ENCODE measurements at places on chromosomes 7 and 10. TPM values are rescaled to one million over a fixed set of nuclear protein-coding genes. Genes with fewer than 3 reads are reported as not detected.

The TLL2 gene
- total RNA-seq, result under 0.01 TPM

DNA sequence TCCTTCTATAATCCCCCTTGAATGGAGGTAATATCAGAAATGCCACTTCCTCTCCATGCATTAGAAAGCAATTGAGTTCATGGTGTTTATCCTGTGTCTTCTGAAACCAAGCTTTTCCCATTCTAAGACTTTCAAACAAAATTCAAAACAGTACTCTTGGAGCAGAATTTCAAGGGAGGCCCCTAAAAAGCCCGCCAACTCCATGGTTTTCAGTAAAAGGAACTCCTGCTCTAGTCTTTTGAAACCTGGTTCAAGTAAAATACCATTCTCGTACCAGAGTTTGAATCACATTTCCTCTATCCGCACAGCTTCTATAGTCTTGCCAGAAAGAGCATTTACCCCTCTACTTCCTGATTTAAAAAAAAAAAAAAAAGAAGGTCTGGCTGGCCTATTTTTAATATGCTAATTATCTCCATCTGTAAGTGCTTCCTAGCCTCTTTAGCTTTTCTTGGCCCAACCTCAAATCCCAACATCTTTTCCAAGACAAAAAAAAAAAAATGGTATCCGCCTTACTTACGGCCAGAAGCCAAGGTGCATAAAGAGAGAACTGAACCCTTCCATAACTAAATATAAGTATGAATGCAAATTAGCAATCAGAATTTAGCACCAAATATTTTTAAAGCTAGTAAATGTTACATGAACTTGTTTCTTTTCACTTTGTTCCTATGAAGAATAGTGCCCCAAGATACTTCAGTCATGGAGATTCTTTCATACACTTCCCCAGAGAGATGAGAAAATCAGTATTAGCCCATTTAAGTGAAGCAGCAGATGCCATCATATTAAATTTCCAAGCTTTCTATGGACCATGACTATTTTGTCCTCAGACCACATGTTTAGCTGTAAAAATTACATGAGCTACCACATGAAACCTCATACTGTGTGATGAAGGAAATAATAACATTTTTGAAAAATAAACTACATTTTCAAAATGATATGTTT lies 199.9 kb upstream of the FAM3C start:
- no peak for DNase-seq
- no peaks in the 10 kb centered on the region for H3K4me1 ChIP-seq
- H3K4me3 ChIP-seq, result no peak overlapping the region
- H3K27me3 ChIP-seq, result no peaks in the 10 kb centered on the region
- no peak overlapping the region for H3K27ac ChIP-seq
- H3K36me3 ChIP-seq, result no peaks in the 10 kb centered on the region

DNA sequence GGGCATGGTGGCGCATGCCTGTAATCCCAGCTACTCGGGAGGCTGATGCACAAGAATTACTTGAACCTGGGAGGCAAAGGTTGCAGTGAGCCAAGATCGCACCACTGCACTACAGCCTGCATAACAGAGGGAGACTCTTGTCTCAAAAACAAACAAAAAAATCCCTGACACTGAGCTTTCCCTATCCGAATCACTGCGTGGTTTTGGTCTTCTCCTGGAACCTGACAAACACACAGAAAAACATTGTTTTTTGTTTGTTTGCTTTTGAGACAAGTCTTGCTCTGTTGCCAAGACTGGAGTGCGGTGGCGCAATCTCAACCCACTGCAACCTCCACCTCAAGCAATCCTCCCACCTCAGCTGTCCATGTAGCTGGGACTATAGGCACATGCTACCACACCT lies 50.4 kb upstream of the PTPRN2 start:
- no peak for DNase-seq
- H3K27ac ChIP-seq, result no peak overlapping the region
- H3K27me3 ChIP-seq, result no peaks in the 10 kb centered on the region
- H3K4me3 ChIP-seq, result no peak overlapping the region
- no peaks in the 10 kb centered on the region for H3K36me3 ChIP-seq

The ADAM12 gene
- total RNA-seq, result 13.9 TPM

The PTPRE gene
- 11.8 TPM for total RNA-seq

GRCh38 chr7:75776295-75776971 lies 4.4 kb upstream of the CCL26 start:
- H3K27ac ChIP-seq, result no peak overlapping the region
- DNase-seq, result no peak
- no peak overlapping the region for H3K4me3 ChIP-seq
- H3K4me1 ChIP-seq, result no peaks in the 10 kb centered on the region
- H3K27me3 ChIP-seq, result no peaks in the 10 kb centered on the region

The SVOPL gene
- 0.33 TPM for total RNA-seq

DNA sequence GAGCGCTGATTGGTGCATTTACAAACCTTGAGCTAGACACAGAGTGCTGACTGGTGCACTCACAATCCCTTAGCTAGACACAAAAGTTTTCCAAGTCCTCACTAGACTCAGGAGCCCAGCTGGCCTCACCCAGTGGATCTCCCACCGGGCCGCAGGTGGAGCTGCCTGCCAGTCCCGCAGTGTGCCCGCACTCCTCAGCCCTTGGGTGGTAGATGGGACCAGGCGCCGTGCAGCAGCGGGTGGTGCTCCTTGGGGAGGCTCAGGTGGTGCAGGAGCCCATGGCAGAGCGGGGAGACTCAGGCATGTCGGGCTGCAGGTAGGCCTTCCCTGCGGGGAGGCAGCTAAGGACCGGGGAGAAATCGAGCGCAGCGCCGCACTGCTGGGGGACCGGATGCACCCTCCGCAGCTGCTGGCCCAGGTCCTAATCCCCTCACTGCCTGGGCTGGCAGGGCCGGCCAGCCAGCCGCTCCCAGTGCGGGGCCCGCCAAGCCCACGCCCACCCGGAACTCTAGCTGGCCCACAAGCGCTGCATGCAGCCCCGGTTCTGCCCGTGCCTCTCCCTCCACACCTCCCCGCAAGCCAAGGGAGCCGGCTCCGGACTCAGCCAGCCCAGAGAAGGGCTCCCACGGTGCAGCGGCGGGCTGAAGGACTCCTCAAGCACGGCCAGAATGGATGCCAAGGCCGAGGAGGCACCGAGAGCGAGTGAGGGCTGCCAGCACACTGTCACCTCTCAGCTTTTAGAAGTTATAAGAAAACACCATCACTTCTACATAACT lies 128.9 kb downstream of the ZNF438 start:
- H3K36me3 ChIP-seq, result no peaks in the 10 kb centered on the region
- DNase-seq, result no peak
- H3K4me1 ChIP-seq, result no peaks in the 10 kb centered on the region
- H3K4me3 ChIP-seq, result peak overlapping the region; percentile 47

The HTR5A gene
- total RNA-seq, result not detected

The CFTR gene
- total RNA-seq, result 16.4 TPM

GRCh38 chr10:25522294-25522693 lies 347.5 kb downstream of the GPR158 start:
- H3K4me3 ChIP-seq, result no peak overlapping the region
- H3K4me1 ChIP-seq, result no peaks in the 10 kb centered on the region
- H3K27ac ChIP-seq, result no peak overlapping the region
- H3K36me3 ChIP-seq, result no peaks in the 10 kb centered on the region

The NRAP gene
- not detected for total RNA-seq

The OR2A42 gene
- under 0.01 TPM for total RNA-seq

DNA sequence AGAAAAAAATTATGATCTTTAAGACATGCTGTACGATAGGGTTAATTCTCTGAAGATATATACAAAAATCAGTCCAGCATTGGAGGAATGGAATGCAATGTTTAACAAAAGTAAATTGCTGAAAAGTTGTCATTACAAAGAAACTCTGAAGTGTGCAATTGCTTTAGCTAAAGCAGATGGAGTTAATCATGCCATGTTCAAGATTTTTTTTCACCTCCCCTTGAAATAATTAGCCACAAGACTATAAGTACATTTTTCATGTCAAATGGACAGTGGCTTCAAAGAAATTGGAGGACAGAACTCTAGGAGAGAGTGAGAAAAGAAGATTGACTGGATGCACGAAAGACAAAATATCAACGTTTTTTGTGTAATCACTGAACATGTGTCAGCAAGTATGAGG lies 63.1 kb upstream of the MEOX2 start:
- no peak for DNase-seq
- no peak overlapping the region for H3K27ac ChIP-seq
- H3K4me1 ChIP-seq, result no peaks in the 10 kb centered on the region
- H3K4me3 ChIP-seq, result no peak overlapping the region
- no peaks in the 10 kb centered on the region for H3K36me3 ChIP-seq
- no peaks in the 10 kb centered on the region for H3K27me3 ChIP-seq
